HAP-1 (cell line): ENCODE measurements at places on chromosomes 5 and 9.
A peak's percentile ranks its signal among the peaks of the same experiment; 100 is the strongest.

GRCh38 chr9:2640570-2640969 is 19.0 kb downstream of the VLDLR start:
- DNase-seq = no peak

- DNase-seq = no peak
Measured at GRCh38 chr9:113393281-113393680, 7.8 kb downstream of the ALAD start.

- no peak for DNase-seq
Measured at GRCh38 chr5:40404613-40405012, 275.1 kb upstream of the PTGER4 start.

- no peak for DNase-seq
Measured at GRCh38 chr9:105308461-105309341, 64.2 kb downstream of the SLC44A1 start.

- no peak for DNase-seq
Measured at GRCh38 chr5:113896789-113897188, 383.3 kb downstream of the YTHDC2 start.

GRCh38 chr9:134690301-134690751 is 48.7 kb downstream of the COL5A1 start:
- no peak for DNase-seq

- no peak for DNase-seq
Measured at GRCh38 chr5:96133341-96134079, 171.9 kb upstream of the ELL2 start.

- DNase-seq = no peak
Measured at GRCh38 chr9:4530375-4530774, 40.1 kb downstream of the SLC1A1 start.

- peak; percentile 28 for DNase-seq
Measured at GRCh38 chr5:108379722-108380530, 2.0 kb downstream of the FBXL17 start.

DNA sequence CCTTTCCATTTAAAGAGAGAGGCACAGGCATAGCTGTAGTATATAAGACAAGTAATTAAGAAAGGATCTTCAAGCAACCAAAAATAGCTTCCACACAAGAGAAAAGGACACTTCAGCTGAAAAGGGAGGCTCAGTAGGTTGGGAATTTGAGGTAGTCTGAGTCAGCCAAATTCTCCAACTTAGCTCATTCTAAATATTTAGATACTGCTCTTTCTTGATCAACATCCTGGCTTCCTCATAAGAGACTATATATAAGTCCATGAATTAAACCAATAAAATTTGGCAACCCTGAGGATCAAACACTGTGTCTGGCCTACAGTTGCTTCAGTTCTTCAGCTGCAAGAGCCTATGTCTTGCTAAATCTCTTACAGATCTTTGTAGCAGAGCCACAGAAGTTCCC is 17.8 kb downstream of the HINT1 start:
- DNase-seq = no peak

GRCh38 chr5:132480042-132480441 is 10.5 kb downstream of the IRF1 start:
- DNase-seq = no peak

- no peak for DNase-seq
Measured at GRCh38 chr5:9502050-9502834, 43.6 kb downstream of the SEMA5A start.
